Activated B cell treated with CpG ODN at 0.5 μM for 24 hours (primary cell): ENCODE measurements at places on chromosomes 7 and 10.

GRCh38 chr10:114406455-114406854 lies 2.2 kb upstream of the AFAP1L2 start:
- no peak for DNase-seq

DNA sequence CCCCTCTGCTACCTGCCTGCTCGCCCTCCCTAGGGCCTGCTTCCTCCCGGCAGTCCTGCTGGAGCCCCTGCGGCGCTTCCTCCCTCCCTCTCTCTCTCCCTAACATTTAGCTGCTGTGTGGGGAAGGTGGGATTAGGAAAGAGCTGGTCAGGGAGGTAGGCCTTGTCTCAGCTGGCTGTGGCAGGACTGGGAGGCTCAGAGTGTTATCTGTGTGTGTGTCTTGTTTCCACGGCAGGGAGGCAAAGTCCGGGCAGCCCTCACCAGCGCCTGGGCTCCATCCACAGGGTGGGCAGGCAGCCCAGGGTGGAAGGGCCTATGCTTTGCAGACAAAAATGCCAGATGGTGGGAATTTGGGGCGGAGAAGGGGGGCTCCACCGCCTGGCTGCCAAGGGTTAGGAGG lies 105.7 kb downstream of the RPS24 start:
- DNase-seq = no peak

GRCh38 chr7:52592698-52593097 lies 442.7 kb upstream of the POM121L12 start:
- no peak for DNase-seq

DNA sequence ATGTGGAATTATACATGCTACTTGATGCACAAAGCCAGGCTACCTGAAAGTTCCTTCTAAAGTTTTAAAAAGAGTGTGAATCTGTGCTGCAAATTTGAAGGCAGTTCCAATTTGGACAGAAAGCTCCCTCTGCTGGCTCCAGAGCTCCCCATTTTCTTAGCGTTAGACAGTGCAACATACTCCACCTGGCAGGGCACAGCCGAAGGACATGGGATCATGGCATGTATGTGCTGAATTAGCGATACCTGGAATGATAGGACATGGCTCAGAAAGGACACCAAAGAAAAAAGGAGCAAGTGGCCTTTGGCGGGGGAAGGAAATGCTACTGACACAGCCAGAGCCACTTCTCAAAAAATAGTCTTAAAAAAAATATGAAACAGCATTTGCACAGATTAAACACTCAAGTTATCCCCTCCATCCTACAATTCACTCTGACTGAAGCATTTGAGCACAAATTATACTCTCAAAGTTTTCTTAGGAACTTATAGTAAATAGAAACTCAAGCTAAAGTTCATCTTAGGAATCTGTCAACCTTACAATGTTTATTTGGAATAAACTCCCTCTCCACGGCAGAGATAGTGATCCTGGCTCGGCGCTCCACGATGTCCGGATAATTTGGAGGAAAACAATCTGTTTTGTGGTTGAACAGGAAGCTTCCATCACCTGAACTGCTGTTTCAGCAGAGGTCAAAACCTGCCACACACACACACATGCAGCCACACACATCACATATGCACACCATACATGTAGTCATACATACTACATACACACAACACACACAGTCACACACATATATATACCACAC lies 80.0 kb downstream of the C7orf25 start:
- no peak for DNase-seq
